NCI-H524 (cell line): ENCODE measurements at places on chromosomes 1 and 21.

GRCh38 chr1:62601457-62601856 lies 4.1 kb downstream of the ANGPTL3 start:
- DNase-seq, result no peak

GRCh38 chr1:30183895-30184294 lies 539.5 kb downstream of the MATN1 start:
- DNase-seq, result no peak

DNA sequence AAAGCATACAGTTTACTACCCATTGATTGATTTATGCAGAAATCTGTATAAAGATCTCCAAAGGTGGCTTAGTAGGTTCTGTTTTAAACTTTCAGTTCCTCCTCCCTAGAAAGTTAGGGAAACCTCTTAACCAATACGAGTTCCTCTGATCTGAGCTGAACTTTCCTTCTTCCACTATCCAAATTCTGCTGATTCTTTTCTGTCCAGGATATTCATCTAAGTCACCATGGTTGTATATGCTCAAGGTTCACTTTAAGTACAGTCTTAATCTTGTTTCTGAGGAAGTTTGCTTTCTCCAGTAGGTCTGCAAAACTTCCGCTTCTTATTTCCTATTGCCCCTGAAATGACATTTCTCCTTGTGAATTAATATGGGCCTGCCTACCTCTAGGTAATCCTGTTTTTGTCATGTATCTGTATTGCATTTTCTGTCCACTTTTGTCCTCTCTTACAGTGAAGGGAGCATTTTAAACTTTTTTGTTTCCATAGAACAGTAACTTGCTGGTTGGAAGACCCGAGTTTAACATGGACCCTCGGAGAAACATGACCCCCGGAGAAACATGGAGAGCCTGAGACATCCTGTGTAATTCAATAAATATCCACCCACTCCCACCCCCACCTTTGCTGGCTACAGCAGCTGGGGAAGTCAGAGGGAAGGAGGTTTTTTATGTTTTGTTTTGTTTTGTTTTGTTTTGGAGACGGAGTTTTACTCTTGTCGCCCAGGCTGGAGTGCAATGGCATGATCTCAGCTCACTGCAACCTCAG lies 16.7 kb upstream of the TUT4 start:
- no peak for DNase-seq

GRCh38 chr1:150876119-150876454 lies 312 bp downstream of the ARNT start:
- DNase-seq, result no peak

DNA sequence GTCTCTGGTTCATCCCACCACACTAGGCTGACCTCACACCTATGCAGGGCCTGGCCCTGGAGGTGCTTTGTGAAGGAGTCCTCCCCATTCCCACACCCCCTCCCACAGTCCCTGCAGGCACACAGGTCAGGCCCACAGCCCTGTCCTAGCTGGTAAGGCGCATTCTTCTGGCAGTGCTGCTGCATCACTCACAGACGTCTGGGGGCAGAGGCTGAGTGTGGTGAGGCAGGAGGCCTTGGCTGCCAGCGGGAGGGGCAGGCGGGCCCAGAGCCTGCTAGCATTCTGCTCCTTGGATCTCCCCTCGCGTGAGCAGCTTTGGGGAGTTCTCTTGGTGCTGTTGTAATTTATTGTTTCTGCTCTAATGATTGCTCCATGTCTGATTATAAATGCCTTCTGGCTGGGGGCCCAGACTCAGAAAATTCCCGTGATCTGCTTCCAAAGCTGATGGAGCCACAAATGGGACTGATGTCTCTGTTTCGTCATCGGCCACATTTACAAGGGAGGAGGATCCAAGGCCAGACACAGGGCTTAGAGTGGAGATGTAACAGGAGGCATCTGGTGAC lies 62.9 kb downstream of the TRABD2B start:
- DNase-seq, result no peak

DNA sequence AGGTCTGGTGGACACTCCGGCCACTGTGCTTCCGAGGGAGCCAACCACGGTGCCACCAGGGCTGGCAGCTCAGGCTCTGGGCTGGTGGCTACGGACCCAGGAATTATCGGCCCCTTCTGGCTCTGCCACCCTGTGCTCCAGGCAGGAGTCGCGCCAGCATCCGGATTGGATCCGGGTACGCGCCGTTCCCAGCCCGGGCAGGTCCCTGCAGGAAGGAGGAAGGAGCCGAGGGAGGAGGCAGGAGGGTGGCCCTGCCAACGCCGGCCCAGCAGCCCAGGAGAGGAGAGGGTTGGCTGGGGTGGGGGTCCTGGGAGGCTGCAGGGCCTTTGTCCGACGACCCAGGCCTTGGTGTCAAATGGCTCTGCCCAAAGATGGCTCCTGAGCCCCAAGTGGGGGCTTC lies 160.5 kb downstream of the CASZ1 start:
- no peak for DNase-seq

- no peak for DNase-seq
Measured at GRCh38 chr1:196558411-196558810, 49.8 kb downstream of the KCNT2 start.

GRCh38 chr1:234597894-234598293 lies 12.1 kb downstream of the IRF2BP2 start:
- peak; percentile 75 for DNase-seq

GRCh38 chr1:59384443-59384842 lies 87.5 kb downstream of the FGGY start:
- no peak for DNase-seq

DNA sequence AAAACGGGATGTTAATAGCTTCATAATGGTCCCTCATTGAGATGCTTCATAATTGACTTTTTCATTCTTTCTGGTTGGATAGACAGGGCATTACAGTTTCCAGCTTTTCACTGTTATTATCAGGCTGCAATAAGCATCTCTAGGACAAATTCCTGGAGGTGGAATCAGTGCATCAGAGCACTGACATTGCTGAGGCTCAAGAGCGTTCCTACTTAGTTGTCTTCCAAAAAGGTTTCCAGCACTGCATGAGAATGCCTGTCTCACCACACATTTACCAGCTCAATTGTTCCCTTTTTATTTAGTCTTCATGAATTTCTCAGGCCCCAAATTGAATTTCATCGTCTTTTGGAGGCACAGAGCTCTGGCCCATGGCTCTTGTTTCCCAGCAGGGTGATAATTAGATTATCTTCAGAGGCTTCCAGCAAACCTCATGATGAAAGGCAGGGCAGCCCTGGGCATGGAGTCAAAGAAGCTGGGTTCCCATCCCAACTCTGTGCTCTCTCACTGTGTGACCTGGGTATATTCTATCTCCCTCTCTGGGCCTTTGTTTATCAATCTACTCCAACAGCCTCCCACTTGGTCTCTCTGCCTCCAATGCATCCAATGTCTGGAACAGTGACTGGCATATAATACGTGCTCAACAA lies 451.4 kb downstream of the PTPRU start:
- no peak for DNase-seq

GRCh38 chr1:11707621-11708276 lies 16.2 kb downstream of the DRAXIN start:
- peak; percentile 93 for DNase-seq

- no peak for DNase-seq
Measured at GRCh38 chr1:55938376-55938850, 641.0 kb downstream of the PLPP3 start.
